D341Med (cell line): ENCODE measurements at places on chromosomes 1 and 21.

- DNase-seq, result no peak
These were observed 47.6 kb upstream of the VAV3 start for GRCh38 chr1:108012553-108012952.

DNA sequence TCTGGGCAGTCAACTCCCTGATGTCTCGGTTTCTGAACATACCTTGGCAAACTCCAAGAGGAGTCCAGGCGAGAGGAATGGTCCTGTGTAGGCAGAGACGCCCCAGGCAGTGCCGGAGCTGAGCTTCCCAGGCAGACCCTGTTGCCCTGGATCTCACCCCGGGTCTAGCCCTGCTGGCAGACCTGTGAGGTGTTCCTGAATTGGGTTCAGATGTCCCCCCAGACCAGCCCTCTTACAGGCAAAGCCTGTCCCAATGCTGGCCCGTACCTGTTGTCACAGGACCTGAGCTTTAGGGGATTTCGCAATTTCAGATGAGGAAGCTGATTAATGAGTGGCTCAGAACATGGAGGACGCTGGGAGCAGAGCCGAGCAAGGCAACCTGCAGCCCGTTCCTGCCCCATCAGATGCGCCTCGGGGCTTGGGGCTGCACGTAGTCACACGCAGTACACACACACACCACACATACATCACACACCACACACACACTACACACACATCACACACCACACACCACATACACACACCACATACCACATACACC, 38.5 kb upstream of the PDE9A start:
- DNase-seq, result no peak

DNA sequence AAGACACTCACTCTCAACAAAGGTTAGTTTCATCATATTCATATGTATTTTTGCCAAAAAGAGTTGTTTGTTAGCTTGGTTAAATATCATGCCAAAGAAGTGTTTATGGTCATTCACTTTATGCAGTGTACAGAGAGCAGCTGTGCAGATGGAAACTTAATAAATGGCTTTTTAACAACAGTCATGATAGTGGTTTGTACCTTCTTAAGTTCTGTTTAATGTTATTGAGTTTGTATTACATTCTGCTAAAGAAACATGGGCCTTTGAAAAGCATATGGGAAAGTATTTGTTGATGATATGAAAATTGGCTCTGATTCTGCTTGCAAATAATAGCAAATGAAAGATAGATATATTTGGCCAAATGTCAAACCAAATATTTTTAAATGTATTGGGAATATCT, 607.3 kb downstream of the NCAM2 start:
- no peak for DNase-seq

DNA sequence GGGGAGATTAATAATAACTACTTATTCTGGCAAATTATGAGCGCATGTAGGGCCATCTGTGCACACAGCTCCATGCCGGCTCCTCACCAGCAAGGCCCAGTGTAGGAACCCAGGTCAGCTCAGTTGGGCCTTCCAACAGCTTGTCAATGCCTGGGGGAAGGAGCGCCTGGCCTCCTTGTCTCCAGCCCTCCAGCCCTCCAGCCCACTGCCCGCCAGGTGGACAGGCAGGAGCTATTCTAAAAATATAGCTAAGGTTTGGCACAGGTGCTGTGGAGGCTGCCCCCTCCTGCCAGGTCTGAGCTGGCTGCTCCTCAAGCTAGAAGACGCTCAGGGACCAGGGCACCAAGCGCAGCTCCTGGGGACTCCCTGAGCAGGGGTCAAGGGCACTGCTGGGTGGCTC, 85.7 kb downstream of the GRIK3 start:
- DNase-seq, result no peak

DNA sequence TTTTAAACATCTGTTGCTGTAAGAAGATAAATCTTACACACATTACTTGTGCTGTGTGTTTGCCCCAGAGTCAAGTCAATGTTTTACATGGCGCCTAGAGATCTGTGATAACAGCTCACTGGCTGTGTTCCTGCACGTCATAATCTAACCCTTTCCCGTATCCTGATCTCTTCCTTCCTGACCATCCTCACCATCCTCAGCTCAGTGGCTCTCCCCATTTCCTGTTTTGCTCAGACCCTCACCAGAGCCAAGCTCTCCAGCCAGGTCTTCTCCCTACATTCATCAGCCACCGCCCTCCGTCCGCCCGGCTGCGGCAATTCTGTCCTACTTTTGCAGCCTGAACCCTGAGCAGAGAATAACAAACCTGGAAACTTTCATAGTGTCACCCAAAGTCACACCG, 824.7 kb downstream of the USP25 start:
- no peak for DNase-seq

DNA sequence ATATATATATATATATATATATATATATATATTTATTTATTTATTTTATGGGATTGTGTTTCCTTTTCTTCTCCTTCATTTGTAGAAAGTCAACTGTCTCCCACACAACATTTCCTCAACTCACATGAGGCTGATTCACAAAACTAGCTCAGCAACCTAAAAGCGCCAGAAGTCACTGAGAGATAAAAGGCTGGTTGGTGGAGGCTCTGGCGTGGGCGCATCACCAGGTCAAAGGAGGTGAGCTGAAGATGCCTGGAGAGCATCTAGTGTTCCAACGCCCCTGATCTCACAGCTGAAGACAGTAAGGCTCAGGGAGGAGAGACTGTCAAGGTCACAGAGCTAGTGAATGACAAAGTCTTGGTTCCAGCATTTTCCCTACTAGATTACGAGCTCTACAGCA, 78.0 kb downstream of the HLCS start:
- no peak for DNase-seq

GRCh38 chr1:197130677-197131304, 15.7 kb downstream of the ASPM start:
- DNase-seq, result no peak

DNA sequence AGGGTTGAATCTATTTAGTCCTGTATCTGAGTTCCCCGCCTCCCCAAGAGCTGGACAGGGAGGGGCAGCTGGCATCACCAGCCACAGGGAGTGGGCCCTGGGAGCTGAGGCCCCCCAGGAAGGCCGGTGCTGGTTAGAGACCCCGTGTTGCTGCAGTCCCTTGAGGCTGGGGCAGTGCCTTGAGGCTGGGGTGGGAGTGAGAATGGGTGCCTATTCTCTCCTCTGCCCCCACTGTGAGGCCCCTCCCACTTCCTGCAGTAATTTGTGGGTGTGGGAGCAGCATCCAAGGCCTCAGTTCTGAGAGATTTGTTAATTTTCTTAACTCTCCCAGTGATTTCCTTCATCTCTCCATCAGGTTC, 2.5 kb upstream of the TRAPPC3 start:
- no peak for DNase-seq

DNA sequence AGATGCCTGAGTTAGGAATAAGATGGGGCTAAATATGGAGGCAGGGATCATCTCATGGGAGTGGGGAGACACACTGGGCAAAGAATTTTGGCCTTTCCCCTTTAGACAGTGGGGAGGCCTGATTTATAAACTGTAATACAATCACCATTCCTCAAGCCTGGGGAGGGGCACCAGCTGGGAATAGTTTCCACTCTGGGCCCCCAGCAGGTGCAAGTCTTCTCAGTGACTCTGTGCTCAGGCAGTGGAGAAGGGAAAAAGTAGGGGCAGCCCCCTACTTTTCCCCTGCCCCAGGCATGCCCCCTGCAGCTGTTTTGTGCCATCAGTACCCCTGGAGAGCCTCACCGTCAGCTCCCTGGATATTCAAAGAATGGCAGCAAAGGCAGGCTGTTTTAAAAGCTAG, 19.1 kb downstream of the COA7 start:
- DNase-seq, result no peak

GRCh38 chr1:229704157-229704556, 78.1 kb downstream of the URB2 start:
- DNase-seq, result no peak

DNA sequence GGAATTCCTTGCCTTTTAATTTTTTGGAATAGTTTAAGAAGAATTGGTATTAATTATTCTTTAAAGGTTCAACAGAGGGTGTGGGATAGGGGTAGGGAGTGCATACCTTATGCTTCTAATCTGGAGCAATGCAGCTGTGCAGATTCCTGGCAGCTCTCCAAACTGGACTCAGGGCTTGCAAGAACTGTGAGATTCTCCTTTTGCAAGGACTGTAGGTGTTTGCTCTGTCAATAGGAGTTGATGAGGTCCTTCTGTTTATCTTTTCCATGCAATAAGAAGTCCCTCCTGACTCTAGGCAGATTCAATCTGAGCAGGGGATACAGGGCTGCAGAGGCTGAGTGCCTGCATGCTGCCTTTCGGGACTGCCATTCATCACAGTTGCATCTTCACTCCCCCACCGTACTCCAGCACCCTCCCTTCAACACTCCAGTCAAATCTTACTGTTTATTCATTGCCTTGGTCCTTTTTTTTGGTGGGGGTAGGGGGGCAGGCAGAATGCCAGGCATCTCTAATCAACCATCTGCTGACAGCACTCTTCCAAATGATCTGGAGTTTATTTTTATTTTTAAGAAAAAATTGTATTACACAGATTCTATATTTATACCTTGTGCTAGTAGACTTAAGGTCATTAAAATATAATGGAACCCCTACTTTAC, 122.3 kb downstream of the DISC1 start:
- DNase-seq, result no peak

DNA sequence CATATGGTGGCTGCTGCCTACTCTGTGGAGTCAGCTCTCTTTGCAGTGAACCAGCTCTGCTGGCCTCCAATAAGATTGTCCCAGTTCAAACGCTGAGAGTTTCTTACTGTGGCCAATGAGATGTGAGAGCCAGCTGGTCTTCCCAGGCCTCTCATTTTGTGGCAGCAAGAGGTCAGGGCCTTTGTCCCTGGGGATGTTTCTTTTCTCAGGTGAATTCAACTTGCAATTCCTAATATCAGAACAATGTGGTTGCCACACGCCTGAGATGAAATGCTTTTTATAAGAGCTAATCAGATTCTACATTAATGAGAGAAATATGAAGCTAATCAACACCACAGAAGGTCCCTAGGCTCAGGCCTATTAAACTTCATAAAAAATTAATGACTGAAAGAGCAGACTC, 660.1 kb upstream of the CAMK1G start:
- no peak for DNase-seq

GRCh38 chr1:86365896-86366295, 30.2 kb downstream of the ODF2L start:
- no peak for DNase-seq

GRCh38 chr1:55005351-55006140, 6.8 kb downstream of the BSND start:
- DNase-seq, result no peak

DNA sequence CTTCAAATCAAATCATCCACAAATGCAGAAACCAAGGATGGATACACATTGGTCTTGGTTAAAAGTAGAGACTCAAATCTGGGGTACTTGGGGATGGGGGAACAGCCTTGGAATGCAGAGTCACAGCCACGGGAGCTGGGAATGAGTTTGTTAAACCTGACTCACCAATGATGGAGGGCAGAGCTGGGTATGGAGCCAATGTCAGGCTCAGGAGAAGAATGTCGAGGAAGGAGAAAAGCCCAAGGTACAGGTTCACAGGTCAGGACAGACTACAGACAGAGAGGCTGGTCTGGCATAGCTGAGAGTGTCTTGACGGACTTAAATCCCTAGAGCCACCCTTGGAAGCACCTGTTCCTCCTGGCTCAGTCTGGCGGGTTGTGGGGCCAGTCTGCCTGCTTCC, 237.6 kb downstream of the NTNG1 start:
- DNase-seq, result no peak

DNA sequence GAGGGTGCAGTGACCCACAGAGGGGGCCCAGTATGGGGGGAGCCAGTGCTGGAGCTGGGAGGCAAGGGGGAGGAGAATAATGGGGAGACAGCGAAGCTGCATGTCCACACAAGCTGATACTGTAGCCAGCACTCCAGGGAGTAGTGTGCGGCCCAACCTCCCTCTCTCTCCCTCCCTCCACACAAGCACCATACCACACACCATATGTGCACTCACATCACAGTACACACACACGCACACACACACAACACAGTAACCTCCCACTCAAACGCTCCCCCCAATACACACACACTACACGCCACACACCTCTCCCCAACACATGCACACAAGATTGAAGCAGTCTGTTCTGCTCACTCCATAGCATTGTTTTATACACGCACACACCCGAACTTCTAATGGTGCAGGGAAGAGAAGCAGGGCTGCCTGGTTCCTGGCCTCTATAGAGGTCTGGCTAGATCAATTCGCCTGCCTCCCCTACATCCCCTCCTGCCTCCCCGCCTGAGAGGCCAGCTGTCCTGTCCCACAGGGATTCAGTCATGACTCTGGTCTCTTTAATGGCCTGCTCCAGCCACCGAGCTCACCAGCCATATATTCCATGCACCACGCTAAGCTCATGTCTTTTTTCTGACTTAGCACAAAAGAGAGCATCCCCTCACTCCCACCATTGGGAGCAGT, 3.8 kb downstream of the NCDN start:
- DNase-seq, result no peak

DNA sequence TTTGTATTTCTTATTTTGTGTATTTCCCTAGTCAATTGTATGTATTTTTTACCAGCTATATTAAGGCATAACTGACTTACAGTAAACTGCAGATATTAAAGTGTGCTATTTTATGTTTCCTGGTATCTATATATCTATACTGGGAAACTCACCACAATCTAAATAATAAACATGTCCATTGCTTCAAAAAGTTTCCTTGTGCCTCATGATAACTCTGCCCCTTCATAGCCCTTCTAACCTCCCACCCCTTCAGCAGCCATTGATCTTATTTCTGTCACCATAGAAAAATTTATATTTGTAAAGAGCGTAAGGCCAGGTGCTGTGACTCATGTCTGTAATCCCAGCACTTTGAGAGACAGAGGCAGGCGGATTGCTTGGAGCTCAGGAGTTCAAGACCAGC, 9.3 kb upstream of the RRP15 start:
- no peak for DNase-seq

GRCh38 chr1:160471253-160471652, 51.8 kb downstream of the SLAMF6 start:
- DNase-seq, result no peak

- DNase-seq, result no peak
These were observed 12.5 kb downstream of the BPNT1 start for GRCh38 chr1:220076861-220077762.

- DNase-seq, result peak; percentile 24
These were observed 13.4 kb downstream of the PKN2 start for GRCh38 chr1:88697503-88697902.

DNA sequence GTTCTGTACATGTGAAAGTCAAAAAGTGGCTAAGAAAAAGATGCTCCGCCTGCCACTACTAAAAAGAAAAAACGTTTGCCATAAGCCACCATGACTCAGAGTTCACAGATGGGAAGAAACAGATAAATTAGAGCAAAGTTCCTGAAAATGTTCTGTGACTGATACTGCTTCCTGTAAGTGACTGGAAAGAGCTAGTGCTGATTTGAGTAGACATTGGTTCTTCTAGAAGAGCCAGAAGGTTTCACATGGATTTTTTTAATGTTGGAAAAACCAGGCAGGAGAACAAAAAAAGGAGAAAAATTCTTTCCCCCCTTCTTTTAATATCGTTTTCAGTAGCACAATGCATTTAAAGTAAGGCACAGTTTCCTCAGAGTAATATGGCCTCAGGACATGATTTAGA, 221.4 kb downstream of the HLX start:
- no peak for DNase-seq
